NCI-H1417 treated with DMSO at 0.1 percent for 48 hours (cell line): ENCODE measurements at places on chromosomes 11 and 22.

GRCh38 chr11:72227316-72228228 lies 3.0 kb downstream of the INPPL1 start:
- peak; percentile 87 for DNase-seq

GRCh38 chr11:99920956-99921355 lies 766.1 kb upstream of the ARHGAP42 start:
- no peak for DNase-seq

GRCh38 chr11:31645747-31646146 lies 136.2 kb downstream of the ELP4 start:
- DNase-seq: no peak

DNA sequence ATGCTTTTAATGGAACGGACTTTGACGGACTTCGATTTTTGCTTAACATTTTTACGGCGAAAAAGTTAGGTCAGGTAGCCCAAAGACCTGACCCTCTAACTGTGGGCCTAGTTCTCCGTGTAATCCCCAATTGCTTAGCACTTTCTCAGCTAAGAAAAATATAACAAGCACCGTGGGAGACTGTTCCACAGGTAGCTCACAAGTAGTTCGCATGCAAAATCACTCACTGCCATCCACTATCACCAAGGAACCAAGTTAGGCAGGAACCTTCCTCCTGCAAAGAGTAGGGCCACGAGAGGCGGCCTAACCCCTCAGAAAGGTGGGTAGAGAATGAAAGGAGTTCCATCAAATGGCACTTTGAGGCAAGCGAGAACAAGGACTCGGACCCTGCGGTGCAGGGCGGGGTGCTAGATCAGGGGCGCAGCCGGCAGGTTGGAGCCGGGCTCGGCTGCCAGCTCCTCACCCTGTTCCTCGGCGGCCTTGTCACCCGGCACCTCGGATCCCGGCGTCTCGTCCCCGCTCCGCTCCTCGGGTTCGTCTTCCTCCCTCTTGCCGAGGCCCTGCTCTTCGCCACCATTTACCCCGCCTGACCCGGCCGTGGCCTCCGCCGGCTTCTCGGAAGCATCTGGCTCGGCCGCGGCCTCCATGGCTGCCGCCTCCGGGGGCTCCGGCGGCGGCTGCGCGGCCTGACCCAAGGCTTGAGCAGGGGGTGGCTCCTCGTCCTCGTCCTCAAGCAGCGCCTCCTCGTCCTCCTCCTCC lies 922 bp downstream of the HNRNPUL2 start:
- no peak for DNase-seq

DNA sequence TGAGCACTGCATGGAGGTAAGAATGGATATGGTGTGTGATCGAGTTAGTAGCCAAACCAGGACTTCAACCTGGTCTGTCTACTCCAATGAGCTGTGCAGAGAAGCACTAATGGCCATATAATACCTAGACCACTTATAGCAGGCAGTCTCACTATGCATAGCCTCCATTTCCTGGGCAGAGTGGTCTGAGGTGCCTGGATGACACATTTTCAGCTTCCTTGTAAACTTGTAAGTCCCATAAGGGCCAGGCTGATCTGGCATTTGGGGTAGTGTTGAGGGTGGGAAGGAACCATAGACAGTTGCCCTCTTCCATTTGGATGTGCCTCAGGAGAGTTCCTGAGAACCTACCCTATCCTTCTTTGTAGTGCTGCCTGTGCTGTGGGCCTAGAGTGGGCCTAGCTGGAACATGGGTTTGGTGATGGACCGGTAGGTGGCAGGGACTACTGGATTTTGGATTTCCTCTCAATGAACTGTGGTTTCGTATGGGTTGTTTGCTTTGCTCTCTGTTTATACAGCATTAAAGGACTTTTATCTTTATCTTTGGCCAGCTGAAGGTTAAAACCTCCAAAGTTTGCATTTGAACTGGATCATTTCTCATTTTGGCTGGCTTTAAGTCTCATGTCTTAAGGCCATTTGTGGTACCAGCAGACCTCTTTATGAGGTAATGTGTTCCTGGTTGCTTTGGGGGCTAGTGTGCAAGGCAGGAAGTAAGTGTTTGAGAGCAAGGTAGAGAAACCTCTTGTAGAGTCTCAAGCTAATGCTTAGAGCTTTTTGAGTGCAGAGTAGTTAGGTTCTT lies 86.9 kb downstream of the STIM1 start:
- no peak for DNase-seq

GRCh38 chr11:88501541-88501940 lies 164.0 kb upstream of the CTSC start:
- DNase-seq: no peak

- no peak for DNase-seq
Observed at GRCh38 chr11:45983471-45983845, 61.0 kb downstream of the LARGE2 start.

DNA sequence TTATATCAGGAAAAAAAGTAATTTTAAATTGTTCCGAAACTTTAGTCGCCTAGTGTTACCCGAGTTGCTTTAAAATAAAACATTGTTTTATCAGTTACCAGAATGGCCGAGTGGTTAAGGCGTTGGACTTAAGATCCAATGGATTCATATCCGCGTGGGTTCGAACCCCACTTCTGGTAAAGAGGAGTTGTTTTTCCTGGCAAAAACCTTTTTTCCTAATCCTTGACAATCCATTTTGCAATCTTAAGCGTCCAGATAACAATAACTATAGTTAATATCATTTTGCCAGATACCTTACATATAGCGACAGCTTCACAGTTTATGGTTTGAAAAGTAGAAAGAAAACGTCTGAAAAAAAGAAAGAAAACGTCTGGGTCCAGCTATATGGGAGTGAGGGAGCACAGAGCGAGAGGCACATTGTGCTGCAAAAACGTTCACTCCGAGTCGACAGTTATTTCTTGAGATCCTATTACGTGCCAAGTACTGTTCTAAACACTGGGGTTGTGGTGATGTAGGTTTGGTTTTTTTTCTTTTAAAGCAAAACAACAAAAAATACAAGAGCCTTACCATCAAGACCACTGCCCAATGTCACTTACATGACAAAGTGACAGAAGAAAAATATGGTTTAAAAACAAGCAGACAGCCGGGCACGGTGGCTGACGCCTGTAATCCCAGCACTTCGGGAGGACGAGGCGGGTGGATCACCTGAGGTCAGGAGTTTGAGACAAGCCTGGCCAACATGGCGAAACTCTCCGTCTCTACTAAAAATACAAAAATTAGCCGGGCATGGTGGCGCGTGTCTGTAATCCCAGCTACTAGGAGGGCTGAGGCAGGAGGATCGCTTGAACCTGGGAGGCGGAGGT lies 40.6 kb downstream of the OR4D9 start:
- no peak for DNase-seq

DNA sequence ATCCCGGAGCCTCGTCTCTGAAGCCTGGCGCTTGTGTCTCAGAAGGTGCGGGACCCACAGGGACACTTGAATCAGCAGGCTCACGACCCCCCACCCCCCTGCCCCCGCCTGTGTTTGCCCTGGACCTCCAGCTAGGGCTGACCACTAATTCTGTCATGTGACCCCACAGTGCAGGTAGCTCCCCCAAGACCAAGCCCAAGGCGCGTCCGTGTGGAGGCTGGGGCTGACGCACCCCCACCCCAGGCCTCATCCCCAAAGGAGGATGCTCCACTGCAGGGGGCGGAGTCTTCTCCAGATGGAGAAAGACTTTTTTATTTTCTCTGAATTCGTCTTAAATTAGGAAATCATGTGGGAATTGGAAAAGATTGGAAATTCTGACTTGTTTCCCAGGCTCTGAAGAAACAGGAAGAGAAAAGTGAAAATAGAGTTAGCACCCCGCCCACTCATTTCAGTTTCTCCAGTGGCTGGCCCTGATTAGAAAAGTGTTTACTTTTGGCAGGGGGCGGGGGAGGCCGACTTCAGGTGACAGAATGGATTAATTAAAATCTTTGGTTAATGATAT lies 1.0 kb upstream of the RELA start:
- DNase-seq: no peak

DNA sequence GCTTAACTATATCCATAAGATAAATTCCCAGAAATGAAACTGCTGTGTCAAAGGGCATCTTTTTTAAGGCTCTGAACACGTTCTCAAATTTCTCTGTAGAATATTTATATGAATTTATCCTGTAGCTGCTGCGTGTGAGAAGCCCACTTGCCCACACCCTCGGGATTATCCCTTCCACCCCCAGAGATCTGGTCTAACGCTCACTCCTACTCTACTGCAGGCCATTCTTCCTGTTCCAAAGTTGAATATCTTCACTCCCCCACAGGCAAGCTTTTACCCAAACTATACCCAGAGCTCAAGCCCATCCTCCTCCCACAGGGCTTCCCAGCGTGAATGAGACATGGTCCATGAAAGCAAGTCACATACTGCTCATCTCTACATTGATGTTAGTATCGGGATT lies 24.9 kb downstream of the SIAE start:
- DNase-seq: no peak

GRCh38 chr22:43168471-43169309 lies 17.3 kb downstream of the TSPO start:
- no peak for DNase-seq

GRCh38 chr22:35627267-35628041 lies 10.3 kb upstream of the MB start:
- DNase-seq: no peak

- no peak for DNase-seq
Observed at GRCh38 chr22:21807544-21808529, 59.6 kb downstream of the MAPK1 start.

GRCh38 chr11:64231546-64231945 lies 1.2 kb downstream of the DNAJC4 start:
- no peak for DNase-seq

- no peak for DNase-seq
Observed at GRCh38 chr11:8967184-8967583, 2.9 kb upstream of the TMEM9B start.

DNA sequence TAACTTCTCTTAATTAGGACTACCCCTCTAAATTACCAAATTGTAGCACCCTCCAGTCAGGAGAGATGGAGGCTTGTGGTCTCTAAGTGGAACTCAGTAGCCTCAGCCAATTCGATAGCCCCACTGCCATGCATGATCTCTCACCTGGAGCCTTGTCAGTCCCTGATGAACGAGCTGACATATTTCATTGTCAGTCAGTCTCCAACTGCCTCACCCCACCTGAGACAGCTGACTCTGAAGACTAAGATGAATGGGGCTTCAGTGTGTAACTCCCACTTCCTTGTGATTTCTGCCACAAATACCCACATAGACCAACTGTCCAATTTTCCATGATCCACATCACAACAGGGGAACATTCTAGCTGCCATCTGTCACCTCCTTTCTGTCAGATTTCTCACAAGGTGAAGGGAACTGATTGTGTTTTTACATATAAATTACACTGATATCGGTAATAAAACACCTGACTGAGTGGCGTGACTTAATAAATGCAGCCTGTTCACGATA lies 206.5 kb downstream of the FAM181B start:
- no peak for DNase-seq

- DNase-seq: no peak
Observed at GRCh38 chr11:81658722-81659121, 1074.9 kb downstream of the FAM181B start.

GRCh38 chr11:74713686-74714085 lies 17.5 kb downstream of the CHRDL2 start:
- DNase-seq: no peak

GRCh38 chr22:43439368-43440103 lies 27.7 kb downstream of the MPPED1 start:
- DNase-seq: no peak

DNA sequence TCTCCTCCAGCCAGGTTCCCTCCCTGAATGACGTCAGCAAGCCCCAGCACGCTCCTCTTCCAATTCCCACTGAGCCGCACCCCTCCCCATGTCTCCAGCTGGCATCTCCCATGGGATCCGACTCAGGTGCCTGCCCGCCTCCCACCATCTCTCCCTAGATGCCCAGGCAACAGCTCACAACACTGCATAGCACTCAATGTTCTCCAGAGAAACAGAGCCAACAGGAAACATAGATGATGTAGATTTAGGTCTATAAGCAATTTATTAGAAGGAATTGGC lies 532.3 kb downstream of the BRD1 start:
- no peak for DNase-seq

DNA sequence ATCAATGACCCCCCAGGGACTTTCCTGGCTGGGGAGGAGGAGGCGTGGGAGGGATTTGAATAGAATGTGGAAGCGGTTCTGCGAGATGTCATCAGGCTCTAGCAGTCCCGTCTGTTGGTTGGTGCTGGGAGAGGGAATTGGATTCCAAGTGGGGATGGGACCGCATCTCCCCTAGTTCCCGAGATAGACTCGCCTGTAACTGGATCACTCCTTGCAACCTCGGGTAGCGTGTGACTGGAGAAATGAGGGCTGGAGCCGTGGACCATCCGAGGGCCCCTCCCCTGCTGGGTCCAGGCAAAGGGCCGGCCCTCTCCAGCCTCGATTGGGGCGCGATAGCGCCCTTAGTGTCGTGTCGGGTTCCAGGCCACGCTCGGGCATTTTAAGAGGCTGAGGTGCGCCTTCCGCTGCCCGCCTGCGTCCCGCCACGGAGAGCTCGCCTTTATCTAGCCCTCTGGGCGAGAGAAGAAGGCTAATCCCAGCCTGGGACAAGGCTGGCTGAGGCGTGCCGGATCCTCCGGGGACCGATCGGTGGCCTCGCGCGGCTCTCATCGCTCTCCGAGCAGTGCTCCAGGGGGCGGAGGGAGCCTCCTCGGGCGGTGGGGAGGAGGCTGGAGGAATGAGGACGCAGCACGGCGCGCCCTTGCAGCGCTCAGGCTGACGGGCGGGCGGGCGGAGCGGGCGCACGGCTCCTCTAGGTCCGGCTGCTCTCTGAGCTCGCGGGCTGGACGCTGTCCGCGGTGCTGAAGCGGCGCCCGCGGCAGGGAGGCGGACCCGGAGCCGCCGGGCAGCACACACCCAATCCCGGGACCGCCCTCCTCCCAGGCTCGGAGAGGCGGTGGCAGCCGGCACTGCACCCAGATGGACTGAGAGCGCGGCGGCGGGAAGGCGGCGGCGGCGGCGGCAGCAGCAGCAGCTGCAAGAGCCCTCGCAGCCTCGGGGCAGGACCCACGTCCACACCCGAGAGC lies 107.8 kb downstream of the OSBP2 start:
- DNase-seq: no peak

DNA sequence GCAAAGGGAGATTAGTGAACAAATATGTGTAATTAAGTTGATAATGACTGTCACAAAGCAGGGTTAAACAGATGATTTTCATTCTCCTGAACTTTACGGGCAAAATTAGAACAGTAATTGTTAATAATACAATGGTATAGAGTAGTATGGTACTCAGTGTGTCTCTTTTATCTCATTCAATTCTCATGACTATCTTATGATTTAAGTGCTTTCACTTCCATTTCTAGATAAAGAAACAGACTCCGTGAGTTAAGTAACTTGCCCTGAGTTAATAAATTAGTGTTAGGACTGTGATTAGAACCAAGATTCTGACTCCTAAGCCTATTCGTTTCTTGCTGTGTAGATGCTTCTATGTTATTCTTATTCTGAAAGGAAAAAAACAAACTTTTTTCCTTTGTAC lies 22.0 kb downstream of the PIH1D2 start:
- DNase-seq: no peak
